ENCODE measurements at places on chromosomes 4 and X. TPM values are rescaled to one million over a fixed set of nuclear protein-coding genes. Genes with fewer than 3 reads are reported as not detected.

VEGFD gene
- total RNA-seq: 7.0 TPM

DNA sequence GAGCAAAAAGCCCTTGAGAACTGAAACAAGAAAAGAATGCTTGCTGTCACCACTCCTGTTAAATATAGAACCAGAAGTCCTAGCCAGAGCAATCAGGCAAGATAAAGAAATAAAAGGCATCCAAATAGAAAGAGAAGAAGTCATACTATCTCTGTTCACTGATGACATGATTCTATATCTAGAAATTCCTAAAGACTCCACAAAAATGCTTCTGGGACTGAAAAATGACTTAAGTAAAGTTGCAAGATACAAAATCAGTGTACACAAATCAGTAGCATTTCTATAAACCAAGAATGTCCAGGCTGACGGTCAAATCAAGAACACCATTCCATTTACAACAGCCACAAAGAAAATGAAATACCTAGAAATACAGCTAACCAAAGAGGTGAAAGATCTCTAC, 552.7 kb upstream of the SLIT2 start:
- no peaks in the 10 kb centered on the region for H3K36me3 ChIP-seq
- no peak for DNase-seq
- H3K27me3 ChIP-seq: no peaks in the 10 kb centered on the region
- H3K4me3 ChIP-seq: no peak overlapping the region
- H3K4me1 ChIP-seq: no peaks in the 10 kb centered on the region
- no peak overlapping the region for H3K27ac ChIP-seq

DNA sequence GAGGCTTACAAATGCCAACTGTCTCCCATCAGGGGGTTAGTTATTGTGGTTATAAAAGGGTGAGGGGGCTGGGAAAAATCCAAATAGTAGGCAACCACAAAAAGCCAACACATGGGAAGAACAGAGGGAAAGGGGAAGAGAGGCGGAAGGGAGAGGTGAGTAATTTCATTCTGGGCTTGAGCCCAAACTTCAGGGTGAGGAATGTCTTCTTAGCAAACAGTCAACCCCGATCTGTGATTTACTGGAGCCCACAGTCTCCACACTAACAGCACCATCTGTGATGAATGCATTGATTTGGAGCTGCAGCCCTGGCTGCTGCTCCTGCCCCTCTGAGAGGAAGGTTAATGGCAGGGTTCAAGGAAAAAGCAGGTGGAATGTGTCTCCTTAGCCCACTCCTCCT, 162.2 kb upstream of the GPR101 start:
- no peaks in the 10 kb centered on the region for H3K4me1 ChIP-seq
- no peak for DNase-seq
- H3K27ac ChIP-seq: no peak overlapping the region
- no peaks in the 10 kb centered on the region for H3K36me3 ChIP-seq
- no peak overlapping the region for H3K4me3 ChIP-seq
- H3K27me3 ChIP-seq: no peaks in the 10 kb centered on the region

STATH gene
- not detected for total RNA-seq

- no peak for DNase-seq
- no peaks in the 10 kb centered on the region for H3K36me3 ChIP-seq
- no peak overlapping the region for H3K4me3 ChIP-seq
- no peak overlapping the region for H3K27ac ChIP-seq
Measured at GRCh38 chrX:28922106-28922505, 334.9 kb downstream of the IL1RAPL1 start.

GRCh38 chrX:155068165-155068564, 2.8 kb downstream of the CMC4 start:
- H3K4me3 ChIP-seq: no peak overlapping the region
- H3K27me3 ChIP-seq: no peaks in the 10 kb centered on the region
- H3K27ac ChIP-seq: no peak overlapping the region
- H3K36me3 ChIP-seq: no peaks in the 10 kb centered on the region
- no peaks in the 10 kb centered on the region for H3K4me1 ChIP-seq

ARX gene
- total RNA-seq: 0.33 TPM

- no peaks in the 10 kb centered on the region for H3K36me3 ChIP-seq
- no peaks in the 10 kb centered on the region for H3K27me3 ChIP-seq
- no peak overlapping the region for H3K4me3 ChIP-seq
- no peak overlapping the region for H3K27ac ChIP-seq
Measured at GRCh38 chrX:63404332-63404731, 53.2 kb upstream of the SPIN4 start.

DNA sequence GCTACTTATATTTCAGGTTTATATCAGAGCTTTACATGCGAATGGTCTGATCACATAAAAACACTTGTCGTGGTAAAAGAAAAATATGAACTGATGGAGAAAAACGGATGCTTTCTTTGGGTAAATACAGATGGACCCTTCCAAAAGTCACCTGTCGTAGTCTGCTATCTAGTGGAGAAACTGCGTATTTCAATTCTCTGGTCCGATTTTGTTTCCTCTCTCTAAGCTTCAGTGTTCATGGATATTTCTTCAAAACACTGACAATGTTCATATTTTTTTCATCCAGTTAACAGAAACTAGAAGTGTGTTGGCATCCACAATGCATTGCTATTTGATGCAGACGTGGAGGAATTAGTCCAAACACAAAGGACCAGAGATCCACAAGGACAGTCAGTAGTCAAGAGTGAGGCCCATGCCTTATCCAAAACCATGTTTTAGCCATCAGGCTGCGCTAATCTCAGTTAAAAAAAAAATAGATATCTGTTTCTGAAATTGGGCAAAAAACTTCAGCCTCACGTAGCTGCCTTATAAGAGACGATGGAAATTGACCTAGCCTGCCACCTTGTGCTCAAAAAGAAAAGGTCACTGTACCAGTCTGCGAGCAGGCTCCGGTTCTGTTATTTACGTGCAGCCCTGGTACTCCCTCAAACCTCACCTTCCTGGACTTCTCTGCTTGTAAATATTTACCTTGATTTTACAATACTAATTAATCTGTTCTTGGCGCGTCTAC, 16.0 kb downstream of the MEPE start:
- no peaks in the 10 kb centered on the region for H3K36me3 ChIP-seq
- peak overlapping the region; percentile 26 for H3K4me3 ChIP-seq
- no peaks in the 10 kb centered on the region for H3K4me1 ChIP-seq
- H3K27ac ChIP-seq: no peak overlapping the region
- DNase-seq: no peak

- no peak for DNase-seq
- H3K4me3 ChIP-seq: no peak overlapping the region
- H3K27ac ChIP-seq: peak overlapping the region; percentile 39
- no peaks in the 10 kb centered on the region for H3K4me1 ChIP-seq
- H3K27me3 ChIP-seq: peaks cover 37% of the 10 kb centered on the region
Measured at GRCh38 chrX:15298201-15298600, 17.2 kb downstream of the ASB11 start.

ADGRL3 gene
- 4.2 TPM for total RNA-seq

MAP7D2 gene
- total RNA-seq: 1.3 TPM

DNA sequence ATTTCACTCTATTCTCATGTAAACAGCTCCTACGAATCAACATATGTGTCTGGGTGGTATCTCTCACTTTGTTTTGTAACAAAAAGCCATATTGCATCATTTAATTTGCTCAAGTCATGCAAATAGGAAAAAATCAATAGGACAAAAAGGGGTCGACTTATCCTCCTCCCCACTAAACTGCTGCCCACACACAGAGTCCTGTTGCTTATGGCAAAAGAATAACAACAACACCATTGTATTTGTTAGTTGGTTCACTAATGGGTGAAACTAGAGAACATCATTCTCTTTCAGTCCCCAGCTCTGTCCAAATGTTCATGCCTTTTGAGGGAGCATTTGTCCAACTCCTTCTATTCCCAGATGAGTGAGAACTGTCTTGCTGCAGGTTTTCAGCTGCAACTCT, 2.1 kb downstream of the HHIP start:
- no peak for DNase-seq
- no peak overlapping the region for H3K4me3 ChIP-seq
- no peak overlapping the region for H3K27ac ChIP-seq
- H3K27me3 ChIP-seq: peaks cover 42% of the 10 kb centered on the region

FAM47A gene
- total RNA-seq: 0.15 TPM

- no peak overlapping the region for H3K27ac ChIP-seq
- no peaks in the 10 kb centered on the region for H3K4me1 ChIP-seq
- no peaks in the 10 kb centered on the region for H3K36me3 ChIP-seq
- H3K27me3 ChIP-seq: no peaks in the 10 kb centered on the region
Measured at GRCh38 chr4:101256222-101256621, 91.1 kb downstream of the PPP3CA start.

GRCh38 chrX:6644411-6644810, 109.5 kb upstream of the VCX3A start:
- H3K4me1 ChIP-seq: no peaks in the 10 kb centered on the region
- no peak overlapping the region for H3K27ac ChIP-seq
- H3K36me3 ChIP-seq: no peaks in the 10 kb centered on the region
- DNase-seq: no peak

FAT1 gene
- total RNA-seq: 125 TPM

GRCh38 chrX:49041744-49042580, 1.2 kb downstream of the TFE3 start:
- no peaks in the 10 kb centered on the region for H3K27me3 ChIP-seq
- no peaks in the 10 kb centered on the region for H3K36me3 ChIP-seq

ATP1B4 gene
- total RNA-seq: not detected

DNA sequence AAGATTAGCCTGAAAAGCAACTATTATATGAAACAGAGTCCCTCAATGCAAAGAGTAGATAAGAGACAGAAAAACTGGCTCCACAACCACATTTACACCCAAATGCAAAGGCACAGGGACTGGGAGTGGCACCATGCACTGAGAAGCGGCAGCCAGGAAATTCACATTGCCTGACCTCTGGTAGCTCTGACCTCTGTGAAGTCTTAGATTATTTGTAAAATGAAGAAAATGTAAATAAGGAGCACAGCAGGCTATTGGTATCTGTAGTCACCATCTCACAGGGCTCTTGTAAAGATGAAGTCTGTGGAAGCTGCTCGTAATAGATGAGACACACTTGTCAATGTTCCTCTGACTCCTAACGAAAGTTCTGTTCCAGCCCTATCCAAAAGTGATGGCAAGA, 69.7 kb downstream of the FAT1 start:
- no peaks in the 10 kb centered on the region for H3K36me3 ChIP-seq
- no peak for DNase-seq
- H3K27me3 ChIP-seq: no peaks in the 10 kb centered on the region
- no peaks in the 10 kb centered on the region for H3K4me1 ChIP-seq

KCNE5 gene
- total RNA-seq: 1.4 TPM

PRR32 gene
- not detected for total RNA-seq

REPS2 gene
- total RNA-seq: 9.6 TPM

TRIM2 gene
- 52.4 TPM for total RNA-seq

- no peak overlapping the region for H3K4me3 ChIP-seq
- H3K4me1 ChIP-seq: no peaks in the 10 kb centered on the region
- H3K27me3 ChIP-seq: no peaks in the 10 kb centered on the region
- DNase-seq: no peak
Measured at GRCh38 chrX:830532-830931, 199.9 kb downstream of the SHOX start.

DNA sequence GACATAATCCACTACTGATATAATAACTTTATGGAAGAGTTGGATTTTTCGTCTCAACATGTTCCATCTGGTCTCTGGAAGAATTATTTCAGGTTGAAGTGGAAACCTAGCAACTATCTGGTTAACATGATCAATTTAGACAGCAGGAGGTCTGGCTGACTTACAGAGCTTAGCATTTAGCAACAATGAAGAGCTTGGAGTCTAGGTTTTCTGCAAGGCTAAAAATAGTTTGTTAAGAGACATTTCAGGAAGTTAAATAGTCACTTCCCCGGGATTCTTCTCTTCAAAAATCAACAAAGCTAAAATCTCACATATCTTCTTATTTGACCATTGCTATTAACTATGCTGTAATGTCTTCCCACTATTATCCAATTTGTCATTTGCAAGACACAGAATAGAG, 418.6 kb upstream of the DIPK2B start:
- no peak overlapping the region for H3K4me3 ChIP-seq
- no peaks in the 10 kb centered on the region for H3K36me3 ChIP-seq
- no peaks in the 10 kb centered on the region for H3K4me1 ChIP-seq
- H3K27me3 ChIP-seq: no peaks in the 10 kb centered on the region

GPC3 gene
- 89.1 TPM for total RNA-seq

AKAP4 gene
- total RNA-seq: not detected

GRCh38 chr4:8402640-8403039, 37.9 kb downstream of the ACOX3 start:
- no peak for DNase-seq
- no peaks in the 10 kb centered on the region for H3K36me3 ChIP-seq
- H3K4me3 ChIP-seq: no peak overlapping the region

DNA sequence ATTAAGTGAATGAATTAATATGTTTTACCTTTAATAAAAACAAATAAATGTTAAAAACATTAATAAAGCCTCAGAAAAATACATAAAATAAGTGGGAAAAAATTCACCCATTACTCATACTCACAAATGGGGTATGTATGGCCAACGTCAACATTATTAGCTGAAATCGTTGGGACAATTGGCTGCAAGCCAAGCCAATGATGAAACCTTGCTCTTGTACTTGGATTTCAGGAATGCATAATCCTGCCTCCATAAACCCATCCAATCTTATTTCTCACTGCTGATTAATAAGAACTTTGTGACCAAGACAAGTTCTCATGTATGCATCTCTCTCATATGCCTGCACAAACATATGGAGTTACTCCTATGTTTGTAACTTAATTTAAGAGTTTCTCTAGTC, 35.3 kb upstream of the ADAMTS3 start:
- H3K4me3 ChIP-seq: no peak overlapping the region
- no peaks in the 10 kb centered on the region for H3K4me1 ChIP-seq
- no peaks in the 10 kb centered on the region for H3K27me3 ChIP-seq
- H3K27ac ChIP-seq: no peak overlapping the region
- DNase-seq: no peak

DNA sequence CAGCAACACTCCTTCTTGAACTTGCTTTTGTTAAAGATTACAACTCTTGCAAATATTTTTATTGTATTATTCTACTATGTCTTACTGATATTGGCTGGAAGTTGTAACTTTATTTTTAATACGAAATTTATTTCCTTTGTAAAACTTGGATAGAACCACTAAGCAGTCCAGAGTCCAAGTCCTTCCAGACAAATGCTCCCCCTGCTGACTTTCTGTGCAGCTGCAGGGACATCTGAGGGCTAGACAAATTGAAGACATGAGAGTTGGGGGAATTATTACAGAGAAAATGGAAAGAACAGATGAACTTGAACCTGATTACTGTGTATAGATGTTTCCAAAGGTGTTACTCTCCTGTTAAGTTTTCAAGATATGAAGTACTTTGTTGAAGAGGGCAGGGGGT, 238.8 kb downstream of the GRIA3 start:
- no peaks in the 10 kb centered on the region for H3K4me1 ChIP-seq
- H3K4me3 ChIP-seq: no peak overlapping the region

SLC6A8 gene
- 40.8 TPM for total RNA-seq

Data from breast epithelium (tissue), 4 donors.